Left lung (tissue), 14 donors: ENCODE measurements at places on chromosomes 1 and 21.

DNA sequence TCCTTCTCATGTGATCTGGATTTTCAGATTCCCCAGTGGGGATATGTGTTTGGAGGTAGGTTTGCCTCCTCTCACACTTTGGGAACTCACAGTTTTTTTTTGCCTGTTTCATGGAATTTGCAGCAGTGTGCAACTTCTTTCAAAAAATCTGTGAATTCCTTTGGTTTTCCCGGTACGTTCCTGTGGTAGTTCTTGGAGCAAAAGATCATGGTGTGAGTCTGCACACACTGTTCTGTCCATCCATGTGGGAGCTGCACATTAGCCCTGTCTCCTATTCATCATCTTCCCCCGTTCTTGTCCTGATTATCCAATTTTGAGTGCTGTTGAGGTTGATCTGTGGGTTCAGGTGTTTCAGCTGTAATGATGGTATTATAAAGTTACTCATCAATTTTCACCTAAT, 30.3 kb upstream of the TACSTD2 start:
- no peak for DNase-seq

DNA sequence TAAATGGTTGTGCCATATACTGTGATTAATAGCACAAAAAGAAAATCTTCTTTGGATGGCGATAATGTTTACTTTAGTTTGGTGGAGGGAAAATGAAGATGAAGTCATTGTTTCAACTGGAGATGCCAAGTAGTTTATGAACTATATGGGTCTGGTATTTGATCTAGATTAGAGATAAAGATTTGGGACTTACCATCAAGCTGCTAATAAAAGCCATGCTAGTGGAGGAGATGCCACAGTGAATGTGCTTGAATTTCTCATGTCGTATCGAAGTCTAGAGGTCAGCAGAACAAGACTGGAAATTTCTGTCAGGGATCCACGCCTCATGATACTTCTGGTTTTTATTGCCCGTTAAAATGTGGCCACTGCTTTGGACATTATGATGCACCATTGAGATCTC, 742.0 kb downstream of the NCAM2 start:
- no peak for DNase-seq

DNA sequence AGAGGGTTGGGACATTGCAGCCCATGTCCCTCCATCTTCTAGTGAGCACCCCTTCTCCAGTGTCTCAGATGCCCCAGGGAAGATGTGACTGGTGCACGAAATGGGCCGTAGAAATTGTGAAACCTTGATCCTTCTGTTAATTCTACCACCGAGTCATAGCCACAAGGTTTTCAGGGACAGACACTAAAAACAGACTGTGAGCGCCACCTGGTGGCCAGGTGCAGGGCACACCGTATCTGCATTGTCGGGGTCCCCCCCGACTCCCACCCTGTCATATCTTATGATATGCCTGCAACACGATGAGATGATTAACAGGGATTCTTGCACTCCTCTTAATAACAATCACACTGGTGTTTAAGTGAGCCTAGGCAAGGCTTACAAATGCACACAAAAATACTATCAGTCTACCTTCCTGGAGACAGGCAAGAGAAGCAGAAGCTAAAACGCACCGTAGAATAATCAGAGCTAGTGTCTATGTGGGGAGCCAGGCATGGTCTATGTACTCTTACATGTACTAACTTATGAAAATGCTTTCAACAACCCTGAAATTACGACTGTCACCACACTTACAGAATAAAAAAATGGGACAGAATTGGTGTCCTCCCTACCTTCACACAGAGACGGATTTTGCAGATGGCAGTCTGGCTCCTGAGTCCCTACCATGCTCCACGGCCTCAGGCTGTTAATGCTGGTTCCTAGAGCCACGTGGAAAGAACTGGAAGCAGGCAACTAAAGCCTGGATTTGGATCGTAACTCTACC, 57.9 kb downstream of the FHAD1 start:
- peak; percentile 60 for DNase-seq

GRCh38 chr1:206794294-206794908, 22.1 kb upstream of the IL10 start:
- no peak for DNase-seq

DNA sequence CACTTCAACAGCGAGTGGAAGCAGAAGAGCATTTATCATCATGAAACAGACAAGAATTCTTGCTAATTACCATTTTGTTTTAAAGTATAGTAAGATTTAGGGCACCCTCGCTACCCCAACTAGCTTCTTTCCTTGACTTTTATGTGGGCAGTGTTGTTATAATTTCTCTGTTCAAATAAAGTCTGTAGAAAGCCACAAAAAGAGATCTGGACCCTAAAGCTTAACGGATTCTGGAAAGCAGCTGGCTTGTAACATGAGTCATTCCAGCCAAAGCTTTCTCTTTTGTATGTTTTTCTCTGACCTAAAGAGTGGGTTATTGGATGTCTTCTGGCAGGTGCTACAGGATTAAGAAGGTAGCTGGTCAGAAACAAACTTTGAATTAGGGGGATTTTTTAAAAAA, 37.4 kb downstream of the RUNX1 start:
- no peak for DNase-seq
